Activated naive CD8-positive, alpha-beta T cell treated with anti-CD3 and anti-CD28 coated beads, Interleukin-2, amount 50 U/mL, for 16 hours (primary cell): ENCODE measurements at places on chromosomes 3 and 15.

DNA sequence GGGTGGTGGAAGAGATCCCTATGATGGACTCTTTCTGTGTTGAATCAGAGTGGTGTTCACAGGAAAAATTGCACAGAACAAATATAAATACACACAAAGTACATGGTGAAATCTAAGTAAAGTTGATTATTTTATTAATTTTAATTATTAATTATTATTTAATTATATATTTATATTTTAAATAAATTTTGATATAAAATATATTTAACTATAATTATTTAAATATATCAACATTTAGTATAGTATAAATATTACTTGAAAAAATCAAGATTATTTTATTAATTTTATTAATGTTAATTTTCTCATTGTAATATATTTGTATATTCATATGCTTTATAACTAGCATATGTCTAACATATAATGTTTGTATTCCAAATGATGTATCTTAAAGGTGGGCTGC, 11.3 kb upstream of the ATP10A start:
- DNase-seq = no peak

DNA sequence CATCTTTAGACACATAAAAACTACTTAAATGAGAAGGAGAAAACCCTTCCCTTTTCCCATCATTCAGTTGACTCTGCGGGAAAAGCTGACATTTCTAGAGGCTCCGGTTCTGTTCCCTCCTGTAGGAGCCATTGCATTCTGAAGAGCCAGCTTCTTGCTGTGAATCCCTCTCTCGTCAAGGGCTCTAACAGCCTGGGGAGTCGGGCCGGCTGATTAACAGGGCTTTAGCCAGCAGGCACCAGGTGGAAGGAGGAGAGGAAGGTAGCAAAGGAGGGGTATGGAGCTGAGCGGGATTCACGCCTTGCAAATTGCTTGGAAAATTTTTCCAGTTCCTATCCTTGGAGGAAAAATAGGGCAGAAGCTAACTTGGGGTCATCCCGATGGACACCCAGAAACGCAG, 108.3 kb upstream of the UBE2E1 start:
- no peak for DNase-seq

GRCh38 chr3:178063461-178063860, 472.8 kb upstream of the KCNMB2 start:
- DNase-seq = no peak

GRCh38 chr15:60591496-60592370, 112.8 kb upstream of the ICE2 start:
- no peak for DNase-seq

GRCh38 chr15:78077053-78077870, at the start of gene TBC1D2B:
Gene TBC1D2B, minus strand, starts transcription at chr15:78077711. Its CDS starts 59 bp downstream, at chr15:78077652.
- DNase-seq = peak; percentile 49

DNA sequence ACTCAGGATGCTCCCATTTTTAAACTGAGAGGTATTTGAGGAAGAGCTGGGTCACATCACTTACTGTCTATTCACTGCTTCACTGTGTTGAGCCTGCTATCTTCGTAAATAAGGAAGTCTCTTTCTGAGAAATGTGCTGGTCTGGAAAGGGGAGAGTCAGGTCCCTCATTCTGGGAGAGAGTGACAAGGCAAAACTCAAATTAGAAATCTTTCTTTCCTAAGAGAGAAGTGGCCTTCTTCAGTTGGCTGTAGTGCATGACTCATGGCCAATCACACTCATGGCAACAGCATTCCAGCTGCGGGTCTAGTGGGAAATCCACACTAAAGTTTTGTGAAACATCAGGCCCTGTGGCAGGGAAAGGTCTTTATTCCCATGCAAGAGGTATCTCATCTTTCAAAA, 11.5 kb upstream of the TIMP4 start:
- DNase-seq = no peak

DNA sequence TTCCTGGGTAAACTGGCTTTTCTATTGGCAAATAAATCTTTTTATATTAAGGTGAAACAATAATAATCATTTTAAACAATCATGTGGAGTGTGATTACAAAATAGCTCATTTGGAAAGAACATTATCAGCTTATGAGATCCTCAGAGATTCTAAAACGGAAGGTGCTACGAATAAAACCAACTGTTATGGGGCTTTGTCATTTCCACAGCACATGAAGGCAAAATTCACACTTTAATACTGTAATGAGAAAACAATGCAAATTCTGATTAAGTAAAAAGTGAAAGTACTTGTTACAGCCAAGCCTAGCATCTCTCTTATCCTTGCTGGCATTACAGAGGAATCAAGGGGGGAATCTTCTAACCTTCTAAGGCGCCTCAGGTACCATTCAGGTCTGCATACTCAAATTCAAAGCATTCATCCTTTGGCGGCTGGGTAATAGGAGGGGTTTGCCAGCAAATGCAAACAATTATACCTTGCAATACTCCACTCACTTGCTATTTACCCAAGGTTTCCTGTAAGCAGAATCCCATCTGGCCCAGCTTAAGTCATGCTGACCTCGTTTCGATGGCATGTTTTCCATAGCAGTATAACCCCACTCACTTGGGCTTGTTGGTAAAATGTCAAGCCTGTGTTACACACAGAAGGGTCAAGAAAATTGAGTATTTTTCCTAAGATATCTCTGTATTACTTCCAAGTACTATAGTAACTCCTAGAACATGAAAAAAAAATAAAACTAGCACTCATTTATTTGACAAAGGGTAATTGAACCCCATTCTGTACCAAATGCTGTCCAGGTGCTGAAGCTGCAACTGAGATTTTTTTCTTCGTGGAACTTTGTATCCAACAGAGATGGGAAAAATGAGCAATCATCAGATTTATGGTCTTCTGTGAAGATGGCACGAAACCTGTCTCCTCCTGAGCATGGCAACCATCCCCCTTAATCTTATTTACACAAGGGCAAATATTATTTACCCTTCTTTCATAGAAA, 183.7 kb upstream of the LMCD1 start:
- no peak for DNase-seq
